ENCODE measurements at places on chromosomes 1 and 21.
A peak's percentile ranks its signal among the peaks of the same experiment; 100 is the strongest.

- no peak for DNase-seq
These were observed 39.5 kb upstream of the MYOCOS start for GRCh38 chr1:171582589-171582988.

- peak; percentile 36 for DNase-seq
These were observed 74.6 kb downstream of the USP25 start for GRCh38 chr21:15804247-15805005.

- no peak for DNase-seq
These were observed 240.5 kb upstream of the MAP1LC3C start for GRCh38 chr1:242239398-242239797.

DNA sequence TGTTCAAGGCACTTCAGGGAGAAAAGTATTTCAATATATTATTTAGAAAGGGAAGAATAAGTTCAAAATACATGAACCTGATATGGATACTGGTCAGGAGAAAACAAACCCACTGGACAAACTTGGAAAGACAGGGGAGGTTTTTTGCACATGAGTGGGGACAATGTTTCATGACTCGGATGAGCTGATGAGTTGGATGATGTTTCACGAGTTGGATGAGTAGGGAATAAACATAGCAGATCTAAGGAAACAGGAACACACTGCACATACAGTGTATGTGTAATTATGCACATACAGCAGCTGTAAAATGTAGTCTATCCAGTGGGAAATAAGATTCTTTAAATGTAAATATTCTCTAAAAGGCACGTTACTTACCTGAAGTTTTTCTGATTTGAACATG, 682.9 kb upstream of the ADAMTS5 start:
- DNase-seq: no peak

GRCh38 chr21:34011660-34012059, 61.7 kb upstream of the MRPS6 start:
- no peak for DNase-seq

DNA sequence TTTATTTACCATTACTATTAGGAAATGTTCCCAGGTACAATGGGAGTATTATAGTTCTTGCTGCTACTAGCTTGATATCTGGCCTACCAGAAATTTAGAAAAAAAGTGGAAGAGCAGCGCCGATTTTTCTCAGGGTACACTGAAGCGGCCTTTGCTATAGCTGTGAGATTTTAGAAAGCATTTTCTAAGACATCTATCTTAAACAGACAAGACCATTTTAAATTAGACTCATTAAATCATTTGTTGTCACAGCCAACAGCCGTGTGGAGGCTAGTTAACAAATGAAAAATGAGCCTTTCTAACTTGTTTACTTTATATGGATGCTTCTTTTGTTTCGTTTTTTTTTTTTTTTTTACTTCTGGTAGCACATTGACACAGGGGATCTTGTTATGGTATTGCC, 183.2 kb upstream of the ZRANB2 start:
- no peak for DNase-seq

GRCh38 chr21:44062380-44062779, 44.8 kb upstream of the PWP2 start:
- DNase-seq: no peak

GRCh38 chr1:189158155-189158554, 1319.5 kb downstream of the BRINP3 start:
- no peak for DNase-seq
